ENCODE measurements at places on chromosomes 13 and 19. TPM values are rescaled to one million over a fixed set of nuclear protein-coding genes. Genes with fewer than 3 reads are reported as not detected.
A peak's percentile ranks its signal among the peaks of the same experiment; 100 is the strongest.

DNA sequence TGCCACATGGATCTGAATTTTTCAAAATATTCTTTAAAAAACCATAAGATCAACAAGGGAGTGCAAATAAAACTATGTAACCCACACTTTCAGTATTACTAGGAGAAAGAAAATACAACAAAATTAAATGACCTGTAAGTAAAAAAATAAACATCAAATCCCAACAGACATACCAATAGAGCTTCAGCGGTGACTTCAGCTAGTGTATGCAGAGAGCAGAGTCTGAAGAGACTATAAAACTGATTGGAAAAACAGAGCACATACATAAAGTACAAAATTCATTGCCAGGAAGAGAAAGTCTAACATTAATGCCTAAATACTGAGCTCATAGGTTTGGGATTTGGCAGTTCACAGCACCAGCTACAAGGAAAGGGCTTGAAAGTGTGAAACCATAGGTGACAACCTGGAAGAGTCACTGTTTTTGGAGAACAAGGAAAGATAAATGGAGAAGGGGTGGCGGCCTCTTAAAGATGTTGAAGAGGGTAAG lies 291.1 kb downstream of the LMO7 start:
- no peak for DNase-seq

The ZNF526 gene
- total RNA-seq, result 6.2 TPM

The FFAR3 gene
- total RNA-seq, result not detected

DNA sequence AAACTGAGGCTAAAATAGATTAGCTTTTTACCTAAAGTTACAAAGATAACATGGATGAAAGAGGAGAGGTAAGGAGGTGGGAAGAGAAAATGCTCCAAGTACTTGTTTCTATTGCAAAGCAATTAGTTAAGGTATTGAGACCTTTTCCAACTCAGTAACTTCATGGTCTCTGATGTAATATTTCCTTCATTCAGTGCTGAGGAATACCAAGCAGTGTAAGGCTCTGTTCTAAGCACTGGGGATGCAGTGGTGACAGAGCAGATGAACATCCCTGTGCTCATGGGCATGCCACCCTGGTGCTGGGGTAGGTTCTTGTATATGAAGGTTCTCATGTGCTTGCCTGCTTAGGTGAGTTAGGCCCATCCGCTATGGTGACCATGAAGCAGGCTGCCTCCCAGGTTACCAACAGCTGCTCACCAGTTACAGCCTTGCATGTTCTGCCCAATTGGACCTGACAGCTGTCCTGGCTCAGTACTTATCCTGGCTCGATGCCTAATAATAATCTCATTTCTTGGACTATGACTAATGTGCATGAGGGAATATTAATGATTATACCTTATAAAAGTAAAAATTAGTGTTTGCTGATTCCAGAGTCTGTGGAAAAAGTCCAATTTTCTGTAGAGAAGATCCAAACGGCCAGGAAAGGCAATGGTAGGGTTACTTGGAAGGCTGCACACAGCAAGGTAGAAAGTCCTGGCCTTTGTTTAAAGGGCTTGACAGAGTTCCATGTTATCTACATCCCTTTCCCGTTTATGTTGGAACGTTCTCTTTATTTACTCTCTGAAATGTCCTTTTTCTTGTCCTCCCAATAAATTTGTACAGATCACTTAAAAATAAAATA lies 48.3 kb downstream of the LATS2 start:
- DNase-seq, result no peak

GRCh38 chr13:72505376-72505775 lies 222.1 kb downstream of the MZT1 start:
- DNase-seq, result no peak

GRCh38 chr19:3350014-3350663 lies 16.2 kb upstream of the NFIC start:
- DNase-seq, result no peak

DNA sequence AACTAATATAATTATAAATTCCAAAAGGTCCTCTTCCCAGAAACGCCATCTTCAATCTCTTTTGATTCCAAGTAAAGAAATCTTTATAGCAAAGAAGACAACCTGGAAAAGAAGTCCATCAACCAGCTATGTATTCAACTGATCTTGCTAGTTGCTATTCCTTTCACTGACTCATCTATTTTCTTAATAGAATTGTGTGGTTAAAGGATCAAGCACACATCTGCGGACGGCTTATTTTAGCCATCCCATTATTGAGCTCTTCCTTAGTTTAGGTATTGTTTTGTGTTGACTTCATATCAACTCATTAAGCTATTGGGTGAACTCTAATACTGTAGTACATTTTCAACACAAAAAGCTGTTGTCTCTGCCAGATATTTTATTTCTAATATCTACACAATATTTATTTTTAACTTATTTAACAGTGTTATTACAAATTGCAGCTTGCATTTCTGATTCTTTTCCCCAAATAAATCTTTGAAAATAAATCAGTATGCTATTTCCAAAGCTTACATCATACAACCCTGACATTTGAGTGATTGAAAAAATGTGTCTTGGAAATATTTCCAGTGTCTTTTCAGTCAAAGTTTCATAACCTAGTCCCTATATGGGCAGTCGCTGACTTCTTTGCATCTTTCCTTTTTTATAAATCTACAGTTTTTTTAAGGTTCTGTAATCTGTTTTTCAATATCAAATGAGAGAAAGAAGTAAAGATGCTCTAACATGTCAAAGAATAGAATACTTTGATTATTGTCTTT lies 158.8 kb upstream of the SPRY2 start:
- no peak for DNase-seq

DNA sequence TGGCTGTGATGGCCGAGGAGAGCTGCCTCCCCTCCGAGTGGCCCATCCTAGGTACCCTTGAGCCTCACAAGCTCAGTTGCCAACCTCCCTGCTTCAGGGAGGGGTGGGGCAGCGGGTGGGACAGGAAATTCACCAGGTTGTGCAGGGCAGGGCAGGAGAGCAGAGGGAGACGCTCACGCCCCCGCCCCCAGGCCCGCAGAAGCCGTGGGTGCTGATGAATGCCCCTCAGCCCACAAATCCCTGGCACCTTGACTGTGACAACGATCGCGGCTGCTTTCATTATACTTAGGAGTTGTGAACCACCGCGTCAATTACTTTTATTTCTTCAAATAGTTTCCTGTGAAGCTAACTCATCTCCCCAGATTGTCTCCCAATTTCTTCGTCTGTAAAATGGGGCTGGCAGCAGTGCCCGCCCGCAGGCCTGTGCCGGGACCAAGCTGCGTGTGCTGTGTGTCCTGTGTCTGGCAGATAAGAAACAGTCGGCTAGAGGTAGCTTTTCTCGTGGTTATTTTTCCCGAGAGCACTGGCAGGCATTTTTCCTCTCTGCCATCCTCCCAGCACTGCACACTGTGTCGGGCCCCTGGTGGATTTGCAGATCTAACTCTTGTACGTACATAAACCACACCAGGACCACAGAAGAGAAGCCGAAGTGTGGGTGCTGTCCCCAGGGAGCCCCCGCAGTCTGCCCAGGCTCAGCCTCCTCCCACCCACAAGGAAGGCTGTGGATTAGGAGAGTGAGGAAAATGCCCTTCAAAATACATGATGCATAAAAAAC lies 7.9 kb upstream of the RASA3 start:
- no peak for DNase-seq

GRCh38 chr19:18450021-18450930 lies 12.3 kb upstream of the ISYNA1 start:
- DNase-seq, result no peak

The GPX4 gene
- total RNA-seq, result 386 TPM

The GGN gene
- 2.2 TPM for total RNA-seq

DNA sequence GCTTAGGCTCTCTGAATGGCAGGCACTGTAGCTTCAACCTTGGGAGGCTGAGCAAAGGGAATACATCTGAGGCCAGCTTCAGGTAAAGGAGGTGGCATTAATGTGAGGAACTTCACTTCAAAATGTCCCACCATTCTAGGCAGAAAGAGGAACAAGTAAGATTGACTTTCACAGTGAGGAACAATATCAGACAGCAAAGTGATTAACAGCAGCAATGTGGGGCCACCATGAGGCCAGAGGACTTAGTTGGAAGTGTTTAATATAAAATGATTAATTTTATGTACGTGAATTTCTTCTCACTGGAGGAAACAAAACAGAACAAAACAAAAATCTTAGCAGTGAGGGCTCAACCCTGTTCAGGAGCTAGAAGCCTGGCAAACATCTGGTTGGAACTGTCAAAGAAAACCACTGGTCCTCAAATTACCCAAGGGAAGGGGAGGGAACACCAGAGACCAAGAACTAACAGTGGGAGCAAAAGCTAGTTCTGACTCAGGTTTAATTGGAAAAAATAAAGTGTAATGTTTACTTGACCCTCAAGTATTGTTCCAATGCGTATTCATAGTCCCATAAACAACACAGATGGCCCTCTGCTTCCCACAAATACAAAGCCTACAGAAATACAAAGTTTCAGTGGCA lies 43.9 kb upstream of the FRY start:
- no peak for DNase-seq

DNA sequence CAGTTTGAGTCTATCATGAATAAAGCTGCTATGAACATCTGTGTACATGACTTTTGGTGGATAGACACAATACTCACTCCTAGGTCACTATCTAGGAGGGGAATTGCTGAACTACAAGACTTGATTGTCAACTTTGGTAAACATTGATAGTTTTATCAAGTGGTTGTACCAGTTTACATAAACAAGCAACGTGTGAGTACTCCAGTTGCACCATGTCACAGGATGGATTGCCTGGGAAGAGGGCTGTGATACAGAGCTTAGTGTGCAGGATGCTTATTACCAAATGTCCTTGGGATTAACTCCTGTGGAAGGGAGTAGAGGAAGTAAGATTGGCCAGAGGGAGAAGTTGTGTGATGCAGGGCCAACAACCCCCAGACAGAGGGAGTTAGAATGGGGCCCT lies 37.7 kb downstream of the RAP2A start:
- DNase-seq, result no peak

The DACT3 gene
- 52.3 TPM for total RNA-seq

GRCh38 chr19:44931541-44931940 lies 10.5 kb upstream of the APOC4 start:
- DNase-seq, result no peak

DNA sequence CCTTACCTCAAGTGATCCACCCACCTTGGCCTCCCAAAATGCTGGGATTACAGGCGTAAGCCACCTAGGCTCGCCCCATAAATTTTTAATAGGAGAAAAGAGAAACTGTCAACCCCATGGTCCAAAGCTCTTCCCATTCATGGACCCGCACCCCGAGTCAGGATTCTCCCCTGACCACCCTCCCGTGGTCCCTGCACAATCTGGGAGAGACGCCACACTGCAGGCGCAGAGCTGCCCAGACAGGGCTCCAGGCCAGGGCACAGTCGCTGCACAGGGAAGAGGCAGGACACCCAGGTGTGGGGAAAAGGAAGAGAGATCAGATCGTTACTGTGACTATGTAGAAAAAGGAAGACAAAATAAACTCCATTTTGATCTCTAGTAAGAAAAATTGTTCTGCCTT lies 54.5 kb downstream of the ZNF93 start:
- peak; percentile 34 for DNase-seq

GRCh38 chr13:68234274-68234673 lies 1004.1 kb upstream of the PCDH9 start:
- DNase-seq, result no peak

The SIGLECL1 gene
- total RNA-seq, result not detected

DNA sequence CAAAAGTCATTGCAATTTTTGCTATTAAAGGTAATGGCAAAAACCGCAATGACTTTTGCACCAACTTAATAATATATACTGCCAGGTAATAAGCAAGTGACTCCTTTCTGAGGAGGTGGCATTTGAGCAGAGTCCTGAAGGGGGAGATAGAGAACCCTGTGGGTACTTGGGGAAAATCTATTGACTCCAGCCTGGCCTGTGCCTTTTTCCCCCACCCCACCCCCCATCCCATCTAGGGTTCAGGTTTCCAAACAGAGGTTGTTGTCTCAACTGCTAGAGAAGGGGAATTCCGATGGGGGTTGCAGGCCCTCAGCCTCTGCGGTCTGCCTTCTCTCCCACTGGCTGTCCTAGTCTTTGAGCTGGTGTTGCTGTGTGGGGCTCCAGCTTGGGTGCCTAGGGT lies 11.5 kb downstream of the S1PR2 start:
- DNase-seq, result no peak

GRCh38 chr19:17240826-17241399 lies 4.8 kb downstream of the NR2F6 start:
- DNase-seq, result no peak

The HCST gene
- 14.6 TPM for total RNA-seq

The PSG6 gene
- total RNA-seq, result not detected

DNA sequence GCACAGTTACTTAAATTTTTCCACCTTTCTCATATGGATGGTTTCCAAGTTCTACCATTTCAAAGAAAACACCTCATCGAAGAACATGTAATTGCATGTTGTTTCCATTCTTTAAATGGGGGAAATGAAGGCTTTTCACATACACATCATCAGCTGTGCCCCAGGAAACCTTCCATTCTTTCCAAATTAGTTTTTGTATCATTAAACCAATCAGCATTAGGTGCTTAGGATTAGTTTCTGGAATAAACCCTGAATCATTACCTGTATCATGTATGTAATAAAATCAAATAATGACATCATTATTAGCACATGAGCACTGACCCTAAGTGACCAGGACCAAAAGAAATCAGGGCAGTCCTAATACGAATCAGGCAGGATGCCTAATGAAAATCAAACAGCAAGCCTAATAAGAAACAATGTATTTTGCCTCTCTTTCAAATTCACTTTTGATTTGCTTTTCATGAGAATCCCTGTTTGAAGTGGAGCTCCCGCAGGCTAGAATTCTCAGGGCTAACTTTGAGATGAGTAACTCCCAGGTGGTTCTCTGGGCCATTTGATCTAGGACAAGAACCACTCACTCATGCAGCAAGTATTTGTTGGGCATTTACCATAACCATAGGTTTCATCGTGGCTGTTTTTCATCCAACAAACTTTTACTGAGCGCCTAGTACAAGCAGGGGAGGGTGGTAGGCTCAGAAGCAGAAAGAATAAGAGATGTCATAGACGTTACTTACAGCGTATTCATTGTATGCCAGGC lies 89.2 kb downstream of the MZT1 start:
- DNase-seq, result no peak

The ZNF790 gene
- 11.1 TPM for total RNA-seq

- DNase-seq, result peak; percentile 100
These were observed 1.2 kb upstream of the MAMSTR start for GRCh38 chr19:48720613-48721296.

DNA sequence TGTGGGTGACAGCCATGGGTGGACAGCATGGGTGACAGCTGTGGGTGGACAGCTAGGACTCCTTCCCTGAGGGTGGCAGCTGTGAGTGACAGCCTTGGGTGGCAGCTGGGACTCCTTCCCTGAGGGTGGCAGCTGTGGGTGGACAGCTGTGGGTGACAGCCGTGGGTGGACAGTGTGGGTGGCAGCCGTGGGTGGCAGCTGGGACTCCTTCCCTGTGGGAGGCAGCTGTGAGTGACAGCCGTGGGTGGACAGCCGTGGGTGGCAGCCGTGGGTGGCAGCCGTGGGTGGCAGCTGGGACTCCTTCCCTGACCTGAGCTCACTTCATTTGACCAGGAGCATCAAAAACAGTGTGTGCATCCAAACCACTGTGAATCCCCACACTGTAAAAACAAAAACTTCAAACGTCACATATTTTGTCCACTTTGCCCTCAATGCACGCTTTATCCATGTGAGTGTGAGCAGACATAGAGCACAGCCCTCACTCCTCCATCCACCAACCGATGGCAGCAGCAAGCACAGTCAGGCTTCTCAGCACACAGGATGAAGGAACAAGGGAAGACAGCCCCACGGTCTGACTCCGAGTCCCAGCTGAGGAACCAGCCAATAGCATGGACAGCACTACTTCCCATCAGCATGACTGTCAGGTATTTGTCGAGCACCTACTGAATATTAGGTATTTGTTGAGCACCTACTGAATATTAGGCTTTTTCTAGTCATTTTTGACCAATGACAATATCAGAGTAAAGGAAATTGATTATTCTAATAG lies 1.6 kb upstream of the CFAP97D2 start:
- DNase-seq, result no peak

- no peak for DNase-seq
These were observed 816 bp upstream of the PRKD2 start for GRCh38 chr19:46717716-46718143.

The ZFP30 gene
- total RNA-seq, result 10.1 TPM
